ENCODE measurements at places on chromosomes 3 and 15.

DNA sequence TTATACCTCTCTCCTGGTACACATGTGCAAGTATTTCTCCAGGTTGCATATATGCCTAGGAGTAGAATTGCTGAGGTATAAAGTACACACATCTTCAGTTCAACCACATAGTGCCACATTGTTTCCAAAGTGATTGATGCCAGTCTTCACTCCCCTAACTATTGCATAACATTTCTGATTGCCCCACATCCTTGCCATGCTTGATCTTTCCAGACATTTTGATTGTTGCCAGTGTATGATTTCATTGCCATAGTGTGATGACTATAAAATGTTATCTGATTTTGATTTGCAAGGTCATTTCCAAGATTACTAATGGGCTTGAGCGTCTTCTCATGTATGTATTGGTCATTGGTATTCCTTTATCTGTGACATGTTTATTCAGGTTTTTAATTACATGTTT is 61.1 kb upstream of the MLF1 start:
- DNase-seq, result no peak

GRCh38 chr3:185631108-185631507 is 45.0 kb downstream of the SENP2 start:
- no peak for DNase-seq

DNA sequence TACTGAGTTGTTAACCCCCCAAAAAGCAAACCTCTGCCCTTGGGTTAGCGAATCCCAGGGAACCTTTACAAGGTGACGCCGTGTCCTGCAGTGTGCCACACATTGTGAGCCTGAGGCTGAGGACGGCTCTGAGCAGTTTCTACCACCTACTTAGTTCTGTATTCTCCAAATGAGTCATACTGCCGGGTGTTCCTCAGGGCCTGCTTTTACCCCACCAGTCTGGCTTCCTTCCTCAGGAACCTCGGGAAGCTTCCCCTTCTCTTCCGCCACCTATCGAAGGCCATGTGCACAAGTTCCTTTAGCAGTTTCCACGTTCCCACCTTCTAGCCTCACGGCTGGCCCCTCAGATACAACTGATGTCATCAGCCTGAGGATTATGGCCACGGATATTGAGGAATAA is 384.0 kb upstream of the TPM1 start:
- no peak for DNase-seq

- no peak for DNase-seq
These were observed 100.6 kb downstream of the IGF2BP2 start for GRCh38 chr3:185724251-185724650.

- peak; percentile 57 for DNase-seq
These were observed 2.4 kb downstream of the CSRNP1 start for GRCh38 chr3:39150803-39151631.

- DNase-seq, result no peak
These were observed 19.7 kb downstream of the ITGB5 start for GRCh38 chr3:124867511-124867910.

- DNase-seq, result no peak
These were observed 204.9 kb downstream of the TNIK start for GRCh38 chr3:171255236-171255806.

DNA sequence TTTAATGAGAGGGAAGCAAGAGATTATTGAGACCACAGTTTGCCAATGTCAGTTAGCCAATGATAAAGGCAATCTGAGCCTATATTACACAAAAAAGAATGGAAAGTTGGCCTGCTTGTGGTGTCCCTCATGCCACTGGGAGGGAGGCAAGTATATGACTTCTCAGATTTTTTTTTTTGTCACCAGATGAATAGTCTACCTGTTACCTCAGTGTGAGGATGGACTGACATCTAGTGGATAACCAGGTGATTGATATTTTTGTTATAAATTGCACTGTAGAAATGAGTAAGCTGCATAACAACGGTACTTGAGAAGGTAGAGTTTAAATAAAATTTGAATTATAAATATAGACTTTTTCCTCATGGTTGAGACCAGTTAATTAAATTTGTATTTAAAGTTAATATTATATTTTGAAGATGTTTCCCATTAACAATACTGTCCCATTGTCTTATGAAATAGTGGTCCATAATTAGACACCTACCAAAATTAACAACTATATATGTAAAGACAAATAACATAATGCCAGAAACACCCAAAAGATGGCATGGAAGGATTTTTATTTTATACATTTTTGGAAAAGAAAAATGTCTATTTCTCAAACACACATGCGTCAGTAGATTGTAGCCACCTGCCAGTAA is 237.8 kb upstream of the GADL1 start:
- no peak for DNase-seq

DNA sequence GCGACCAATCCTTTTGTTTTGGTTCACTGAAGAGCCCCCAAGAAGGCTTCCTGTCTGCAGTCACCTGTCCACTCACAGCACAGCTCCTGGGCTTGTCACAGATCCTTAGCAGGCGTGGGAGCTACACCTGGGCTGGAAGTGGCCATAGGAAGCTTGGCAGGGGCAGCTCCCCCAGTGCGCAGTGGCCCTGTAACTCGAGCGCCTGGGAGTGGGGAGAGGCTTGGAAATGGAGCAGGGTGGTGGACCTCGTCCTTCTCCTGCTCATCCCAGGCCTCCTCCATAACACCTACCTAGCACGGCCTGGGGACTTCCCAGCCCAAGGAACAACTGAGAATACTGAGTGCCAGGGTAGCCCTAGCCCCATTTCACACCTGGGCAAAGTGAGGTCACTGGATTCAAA is 19.3 kb upstream of the TGM5 start:
- no peak for DNase-seq

DNA sequence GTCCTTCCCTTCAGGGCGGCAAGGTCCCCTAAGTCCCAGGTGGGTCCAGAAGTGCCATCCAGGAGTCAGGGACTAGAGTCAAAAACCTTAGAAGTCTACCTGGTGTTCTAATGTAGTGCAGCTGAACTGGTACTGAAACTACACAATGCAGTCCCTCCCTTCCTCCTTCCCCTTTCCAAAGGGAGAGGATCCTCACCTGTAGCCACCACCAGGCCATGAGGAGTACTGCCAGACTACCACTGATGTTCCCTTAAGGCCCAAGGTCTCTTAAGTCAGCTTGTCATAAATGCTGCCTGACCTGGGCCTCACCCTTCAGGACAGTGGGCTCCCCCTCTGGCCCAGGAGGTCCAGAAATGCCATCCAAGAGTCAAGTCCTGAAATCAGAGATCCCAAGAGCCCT is 98.9 kb downstream of the ULK4 start:
- no peak for DNase-seq

DNA sequence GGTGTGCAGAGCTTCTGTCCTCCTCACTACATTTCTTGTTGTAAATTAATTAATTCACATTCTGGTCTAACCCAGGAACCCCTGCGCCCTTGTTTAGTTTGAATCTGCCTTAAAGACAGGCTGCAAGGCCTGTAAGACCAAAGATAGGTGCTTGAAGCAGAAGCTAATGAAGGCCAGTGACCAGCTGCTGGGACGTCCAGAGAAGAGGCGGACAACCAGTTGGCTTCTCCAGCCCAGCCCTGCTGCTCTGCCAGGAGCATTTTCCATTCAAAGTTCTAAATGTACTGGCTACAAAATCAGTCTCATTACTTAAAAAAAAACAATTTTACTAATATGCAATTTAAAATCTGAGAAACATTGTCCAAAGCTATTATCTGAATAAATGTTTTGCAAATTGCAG is 43.6 kb downstream of the FSIP1 start:
- no peak for DNase-seq

GRCh38 chr3:143707848-143708247 is 140.4 kb downstream of the SLC9A9 start:
- DNase-seq, result no peak

DNA sequence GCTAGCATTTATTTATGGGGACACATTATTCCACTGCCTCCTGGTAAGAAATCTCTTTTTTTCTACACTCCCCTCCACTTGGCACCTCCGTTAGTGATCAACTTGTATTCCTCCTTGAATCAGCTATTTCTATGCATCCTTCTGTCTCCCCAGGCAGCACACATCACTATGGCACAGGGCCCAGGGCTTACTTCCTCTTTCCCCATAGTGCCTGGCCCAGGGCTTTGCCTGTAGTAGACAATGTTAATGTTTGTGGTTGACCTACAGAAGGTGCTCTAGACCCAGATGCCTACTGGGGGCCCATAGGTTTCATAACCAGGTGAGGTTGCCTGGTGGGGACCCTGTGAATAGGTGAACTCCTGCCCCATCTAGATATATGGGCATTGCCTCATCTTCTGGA is 44.9 kb downstream of the EPHB1 start:
- DNase-seq, result no peak

- DNase-seq, result no peak
These were observed 23.4 kb downstream of the RAB5A start for GRCh38 chr3:19970327-19970726.

- no peak for DNase-seq
These were observed 39.6 kb upstream of the ICE2 start for GRCh38 chr15:60518511-60518910.

GRCh38 chr15:92667287-92667904 is 11.8 kb upstream of the FAM174B start:
- DNase-seq, result no peak

DNA sequence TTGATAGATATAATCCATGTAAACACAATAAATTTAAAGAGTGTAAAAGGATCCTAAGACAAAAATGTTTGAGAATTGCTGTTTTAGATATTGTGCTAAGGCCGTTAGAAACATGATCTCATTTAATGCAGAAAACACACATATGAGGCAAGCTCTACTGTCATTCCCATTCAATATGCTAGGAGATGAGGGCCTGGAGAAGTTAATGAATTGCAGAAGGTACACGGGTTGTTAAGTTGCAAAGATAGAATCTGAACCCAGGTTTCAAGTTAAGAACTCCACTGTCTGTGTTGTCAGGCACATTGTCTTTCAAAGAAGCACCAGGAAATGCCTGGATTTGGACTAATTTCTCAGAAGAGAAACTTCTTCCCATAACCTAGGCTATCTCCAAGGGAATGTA is 65.1 kb upstream of the SAMMSON start:
- no peak for DNase-seq

DNA sequence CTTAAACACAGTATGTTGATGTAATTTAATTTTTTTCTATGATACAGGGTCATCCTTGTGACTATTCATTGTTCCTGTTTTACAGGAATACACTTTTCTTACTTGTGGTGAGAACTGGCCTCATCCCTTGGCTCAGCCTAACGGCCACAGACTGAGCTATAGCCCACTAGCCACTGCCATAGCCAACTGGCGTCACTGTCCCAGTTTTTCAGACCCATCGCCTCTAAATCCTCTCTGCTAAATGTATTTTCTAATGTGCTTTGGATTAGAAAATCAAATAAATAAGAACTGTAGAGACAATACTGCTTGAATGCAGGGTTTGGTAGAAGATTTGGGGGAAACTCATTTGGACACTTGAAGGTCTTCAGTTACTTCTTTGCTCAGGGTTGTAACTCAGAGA is 113.1 kb downstream of the TIGIT start:
- no peak for DNase-seq

DNA sequence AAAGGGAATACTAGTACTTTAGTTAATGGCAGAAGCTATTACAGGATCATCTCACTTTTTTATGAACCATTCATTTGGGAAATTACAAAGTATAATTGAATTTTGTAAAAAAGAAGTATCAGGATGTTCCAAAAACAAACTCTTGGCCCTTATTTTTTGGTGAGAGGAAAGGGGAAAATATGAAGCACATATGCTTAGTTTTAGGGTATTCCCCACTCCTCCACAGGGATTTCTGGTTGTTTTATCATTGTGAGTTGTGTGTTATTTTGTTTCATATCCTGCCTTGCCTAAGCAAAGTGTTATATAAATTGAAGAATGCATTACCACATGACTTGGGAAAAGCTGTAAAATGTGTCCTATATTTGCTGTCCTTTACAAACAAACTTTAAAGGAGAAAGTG is 227.0 kb downstream of the FMN1 start:
- DNase-seq, result no peak

DNA sequence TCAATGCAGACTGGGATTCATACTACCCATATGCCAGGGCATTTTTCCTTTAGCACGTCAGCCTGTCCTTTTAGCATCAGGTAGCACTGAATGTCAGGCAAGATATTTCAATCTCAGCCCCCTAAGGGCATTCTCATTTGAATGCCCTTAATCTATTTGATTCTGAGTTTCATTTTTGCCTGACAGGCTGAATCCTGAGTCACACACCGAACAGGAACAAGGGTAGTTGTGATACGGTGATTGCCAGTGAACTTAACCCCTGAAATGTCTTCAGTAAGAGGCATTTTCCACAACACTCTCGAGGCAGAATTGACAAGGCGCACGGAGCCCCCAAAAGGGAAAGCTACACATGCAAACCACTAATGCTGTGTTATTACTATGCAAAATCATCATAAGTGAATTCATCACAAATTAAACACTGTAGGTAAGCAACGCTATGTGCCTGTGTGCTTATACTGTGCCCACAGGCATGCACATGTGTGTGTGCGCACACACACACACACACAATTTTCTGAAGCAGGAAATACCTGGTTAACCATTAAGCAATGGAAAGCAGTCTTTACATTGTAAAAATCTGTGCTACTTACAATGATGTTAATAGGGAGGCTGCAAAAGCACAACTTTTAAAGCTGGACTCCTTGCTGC is 130.4 kb downstream of the ZNF385D start:
- DNase-seq, result no peak

DNA sequence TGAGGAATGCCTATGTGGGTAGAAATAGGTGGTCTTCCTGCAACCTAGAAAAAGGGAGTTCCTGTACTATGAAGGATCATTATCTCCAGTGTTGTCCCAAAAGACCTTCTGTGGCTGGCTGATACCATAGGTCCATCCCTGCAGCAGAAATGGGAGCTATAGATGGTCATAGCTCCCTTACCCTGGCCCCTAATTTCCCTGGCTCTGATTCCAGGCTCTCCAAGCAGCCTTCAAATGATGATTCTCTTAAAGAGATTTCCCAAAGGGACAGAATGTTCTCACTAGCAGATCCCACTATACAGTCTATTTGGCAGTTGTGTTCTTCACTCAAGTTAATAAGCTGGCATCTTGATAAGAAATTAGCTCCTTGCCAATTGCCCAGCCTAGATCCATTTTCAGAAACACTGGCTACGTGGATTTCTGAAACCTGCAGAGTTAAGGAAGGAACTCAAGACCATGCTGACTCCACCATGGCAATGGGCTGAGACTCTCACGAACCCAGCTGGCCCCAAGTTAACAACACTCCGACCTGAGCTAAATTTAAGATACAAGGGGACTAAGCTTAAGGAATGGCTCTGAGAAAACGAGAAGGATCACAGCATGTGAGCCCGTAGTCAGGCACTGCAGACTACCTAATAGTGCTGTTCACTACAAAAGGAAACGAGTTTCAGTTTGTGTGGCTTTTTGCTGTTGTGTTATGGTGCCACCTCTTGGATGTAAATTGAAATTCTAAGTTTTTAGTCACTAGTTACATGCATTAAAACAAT is 11.4 kb downstream of the C15orf40 start:
- DNase-seq, result no peak

GRCh38 chr15:48058371-48058770 is 62.4 kb upstream of the SLC24A5 start:
- DNase-seq, result no peak

- no peak for DNase-seq
These were observed 19.9 kb downstream of the FYCO1 start for GRCh38 chr3:45975686-45976085.
